Putamen (tissue), 1 donor: ENCODE measurements at places on chromosomes 3 and 15.

- no peak for DNase-seq
Measured at GRCh38 chr3:165196577-165197480, 645 bp upstream of the SLITRK3 start.

DNA sequence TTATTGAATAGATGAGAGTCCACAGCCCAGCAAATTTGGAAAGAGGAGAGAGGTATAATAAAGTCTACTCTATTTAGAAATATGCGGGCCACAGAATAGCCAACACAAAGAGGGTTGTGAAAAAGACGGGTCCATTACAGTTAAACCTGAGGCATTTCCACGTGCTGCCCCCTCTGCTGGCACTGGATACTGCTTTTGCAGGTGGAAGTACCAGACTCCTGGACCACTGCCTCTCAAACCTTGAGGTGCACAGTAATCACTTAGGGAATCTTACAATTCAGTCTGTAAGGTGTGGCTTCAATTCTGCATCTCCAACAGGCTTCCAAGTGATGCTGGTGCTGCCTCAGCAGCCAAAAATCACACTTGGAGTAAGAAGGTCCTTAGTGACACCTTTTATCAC lies 3.0 kb upstream of the TFDP2 start:
- no peak for DNase-seq

GRCh38 chr3:57980416-57980815 lies 27.8 kb upstream of the FLNB start:
- DNase-seq, result no peak

DNA sequence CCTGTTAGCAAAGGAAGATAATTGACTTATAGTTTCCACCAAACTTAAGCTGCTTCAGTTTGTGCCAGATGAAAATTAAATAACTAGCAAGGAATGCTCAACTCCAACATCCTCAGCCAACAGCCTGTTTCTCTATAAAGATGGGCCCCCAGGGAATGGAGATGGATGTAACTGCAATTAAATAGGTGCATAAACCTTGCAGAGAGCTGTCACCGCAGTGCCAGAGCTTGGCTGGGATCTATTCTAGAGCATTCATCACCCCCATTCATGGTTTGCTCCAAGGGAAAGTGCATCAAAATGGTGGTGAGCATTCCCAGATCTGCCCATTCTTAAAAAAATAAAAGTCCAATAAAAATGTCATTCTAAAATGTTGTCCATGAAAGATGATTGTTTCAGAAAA lies 19.7 kb upstream of the RORA start:
- no peak for DNase-seq

DNA sequence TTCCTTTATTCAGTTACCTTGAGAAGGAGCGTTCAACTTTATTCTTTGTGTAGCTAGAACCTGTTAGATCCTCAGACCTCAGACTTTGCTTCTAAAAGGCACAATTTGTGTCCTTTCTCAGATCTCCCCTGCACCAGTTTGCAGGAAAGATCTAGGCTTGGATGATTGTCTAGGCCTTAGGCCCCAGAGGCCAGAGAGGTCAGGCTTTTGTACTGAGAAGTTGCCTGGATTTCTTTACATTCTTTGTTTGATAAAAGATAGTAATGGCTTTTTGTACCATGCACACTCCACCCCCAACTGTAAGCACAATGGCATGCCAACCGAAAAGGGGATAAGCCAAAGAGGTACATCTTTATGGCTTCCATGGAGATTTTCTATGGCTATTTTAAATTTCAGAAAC lies 719.6 kb upstream of the NR2F2 start:
- DNase-seq, result no peak

DNA sequence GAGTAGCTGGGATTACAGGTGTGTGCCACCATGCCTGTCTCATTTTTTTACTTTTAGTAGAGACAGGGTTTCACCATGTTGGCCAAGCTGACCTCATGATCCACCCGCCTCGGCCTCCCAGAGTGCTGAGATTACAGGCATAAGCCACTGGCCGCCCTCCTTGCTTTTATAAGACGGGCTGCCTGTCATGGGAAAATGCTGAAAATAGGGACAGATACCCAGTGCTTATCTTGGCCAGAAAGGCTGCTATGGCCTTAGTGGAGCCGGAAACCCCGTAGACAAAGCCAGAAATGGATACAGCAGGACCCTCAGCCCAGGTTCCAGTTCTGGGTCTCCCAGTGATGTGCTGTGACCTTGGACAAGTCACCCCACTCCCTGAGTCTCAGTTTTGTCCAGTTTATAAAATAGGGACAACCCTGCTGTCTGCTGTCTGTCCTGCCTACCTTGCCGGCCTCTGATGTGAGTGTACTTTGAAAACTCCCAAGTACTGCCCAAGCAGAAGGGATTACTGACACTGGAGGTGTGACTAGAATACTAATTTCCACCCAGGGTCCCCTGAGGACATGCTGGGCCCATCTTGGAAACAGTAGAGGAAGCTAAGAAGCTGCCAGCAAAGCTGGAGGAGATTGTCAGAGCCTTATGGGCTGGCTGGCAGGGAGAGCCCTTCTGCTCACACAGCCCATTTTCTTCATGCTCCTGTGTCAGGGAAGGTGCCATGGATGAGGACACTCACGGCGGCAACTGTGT lies 59.6 kb downstream of the BDH1 start:
- no peak for DNase-seq

DNA sequence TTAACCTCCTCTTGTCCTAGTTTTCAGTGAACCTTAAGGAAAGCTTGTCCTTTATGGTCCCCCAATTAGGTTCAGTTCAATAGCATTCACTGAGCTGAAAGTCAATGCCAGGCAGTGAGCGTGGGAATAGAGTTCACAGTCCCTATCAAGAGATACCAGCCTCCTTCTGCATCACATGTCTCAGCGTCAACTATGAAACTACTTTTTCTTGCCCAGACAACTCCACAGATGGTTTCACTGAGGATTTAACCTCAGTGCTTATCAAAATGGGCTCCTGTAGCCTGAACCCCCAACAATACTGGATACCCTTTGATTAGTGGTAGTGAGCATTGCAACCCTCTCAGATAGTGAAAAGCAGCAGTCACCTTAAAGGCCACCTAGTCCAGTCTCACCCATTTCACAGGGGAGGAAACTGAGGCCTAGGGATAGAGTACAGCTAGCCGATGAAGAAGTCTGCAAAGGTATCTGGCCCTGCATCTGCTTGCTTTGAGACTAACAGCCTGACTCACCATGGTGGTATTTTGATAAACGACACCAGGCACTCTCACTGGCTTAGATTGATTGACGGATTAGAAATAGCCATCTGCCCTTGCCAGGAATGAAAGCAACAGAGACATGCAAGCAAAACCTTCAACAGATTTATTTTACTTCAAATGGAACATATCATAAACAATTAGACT lies 1.6 kb upstream of the UBA3 start:
- DNase-seq, result no peak

GRCh38 chr3:188064831-188065493 lies 89.0 kb upstream of the LPP start:
- DNase-seq, result no peak

DNA sequence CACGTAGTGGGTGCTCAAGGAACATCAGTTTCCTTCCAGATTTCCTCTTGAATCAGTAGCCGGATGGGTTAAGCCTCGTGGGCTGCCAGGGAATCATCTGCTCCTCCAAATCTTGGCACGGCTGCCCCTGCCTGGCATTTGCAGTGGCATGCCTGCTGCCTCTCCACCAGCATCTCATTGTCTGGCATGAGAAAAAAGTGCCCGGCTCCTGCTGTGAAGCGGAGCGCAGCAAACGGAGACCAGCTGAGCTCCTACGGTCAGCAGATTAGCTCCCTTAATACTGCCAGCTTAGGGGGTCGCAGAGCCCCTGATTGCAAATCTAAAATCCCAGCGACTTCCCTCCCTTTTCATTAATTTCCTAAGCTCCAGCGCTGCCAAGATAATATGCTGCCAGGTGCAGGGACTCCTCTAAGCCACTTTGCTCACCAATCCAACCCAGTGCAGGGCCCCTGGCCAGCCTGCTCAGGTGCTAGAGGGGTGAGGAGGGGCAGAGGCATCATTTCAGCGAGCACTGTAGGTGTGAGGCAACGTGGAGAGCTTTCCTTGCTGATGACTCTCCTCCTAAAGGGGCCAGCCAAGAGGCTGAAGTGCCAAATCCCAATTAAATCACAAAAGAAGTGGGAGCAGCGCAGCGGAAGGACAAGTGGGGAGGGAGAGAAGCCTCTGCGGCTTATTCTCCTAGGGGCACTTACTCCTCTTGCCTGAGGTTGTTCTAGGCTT lies 49.6 kb upstream of the ST8SIA2 start:
- DNase-seq, result peak; percentile 35

DNA sequence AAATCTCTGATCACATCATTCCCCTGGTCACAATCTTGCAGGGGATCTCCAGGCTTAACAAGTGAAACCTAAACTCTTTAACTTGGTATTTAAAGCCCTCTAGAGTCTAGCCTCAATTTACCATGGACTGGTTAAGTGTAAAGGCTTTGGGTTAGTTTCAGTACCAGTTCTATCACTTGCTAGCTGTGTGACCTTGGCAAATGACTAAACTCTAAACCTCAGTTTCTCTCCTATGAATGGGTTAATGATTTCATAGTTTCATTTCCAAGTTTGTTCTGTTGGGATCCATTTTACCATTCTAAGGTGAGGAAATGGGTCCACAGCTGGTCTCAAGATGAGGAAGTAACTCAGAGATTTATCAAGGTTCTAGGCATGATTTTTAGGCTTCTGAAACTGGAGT lies 38.8 kb upstream of the TIMP4 start:
- DNase-seq, result no peak

DNA sequence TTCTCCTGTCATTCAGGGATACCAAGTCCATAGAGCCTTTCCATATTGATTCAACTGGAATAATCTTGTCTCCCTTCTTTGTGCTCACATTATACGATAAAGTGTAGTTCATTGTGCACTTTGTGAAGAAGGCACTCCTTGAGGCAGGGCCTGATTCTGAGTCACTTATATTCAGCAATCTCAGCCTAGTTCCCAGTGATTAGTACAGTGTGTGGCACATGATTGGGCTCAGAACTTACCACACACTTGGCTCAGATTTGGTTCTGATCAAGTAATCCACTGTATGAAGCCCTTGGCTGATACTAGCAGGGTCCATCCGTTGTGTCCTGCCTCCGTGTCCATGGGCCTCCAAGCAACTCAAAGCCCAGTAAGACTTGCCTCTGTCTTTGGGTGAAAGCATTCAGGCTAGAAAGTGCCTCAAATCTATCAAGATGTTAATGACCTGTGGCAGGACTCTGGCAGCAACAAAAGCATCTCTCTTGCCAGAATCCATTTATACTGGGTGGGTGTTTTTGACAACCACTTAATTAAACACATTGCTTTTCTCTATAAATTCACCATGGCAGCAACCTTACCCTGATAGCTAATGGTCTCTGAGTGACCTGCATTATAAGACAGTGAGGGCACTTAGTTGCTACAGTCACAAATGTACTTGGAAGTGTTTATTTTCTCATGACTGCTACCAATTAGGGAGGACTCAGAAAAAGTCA lies 51.3 kb downstream of the TPRG1 start:
- DNase-seq, result no peak

DNA sequence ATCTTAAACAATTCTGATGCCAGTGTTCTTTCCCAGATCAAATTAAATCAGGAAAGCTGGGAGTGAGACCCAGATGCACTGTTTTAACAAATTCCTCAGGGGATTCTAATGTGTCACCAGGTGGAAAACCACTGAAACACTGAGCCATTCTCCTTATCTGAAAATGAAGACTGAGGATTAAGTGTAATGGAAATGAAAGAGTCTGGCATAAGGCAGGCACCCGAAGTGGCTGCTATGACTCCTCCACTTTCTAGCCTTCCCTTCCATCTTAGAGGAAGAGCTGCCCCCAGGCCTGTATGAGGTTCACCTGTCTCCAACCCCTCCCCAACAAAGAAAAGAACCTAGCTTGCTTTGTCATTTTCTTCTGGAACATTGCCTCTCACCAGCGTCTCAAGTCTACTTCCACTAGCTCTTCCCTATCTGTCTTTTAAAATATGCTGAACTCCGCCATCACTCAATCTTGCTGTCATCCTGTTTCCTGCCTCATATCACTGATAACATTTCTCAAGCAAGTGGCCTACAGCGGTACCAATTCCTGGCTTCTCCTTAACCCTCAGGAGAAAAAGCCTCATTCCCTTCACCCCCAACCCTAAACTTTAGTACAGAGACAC lies 13.7 kb upstream of the ABHD2 start:
- no peak for DNase-seq

DNA sequence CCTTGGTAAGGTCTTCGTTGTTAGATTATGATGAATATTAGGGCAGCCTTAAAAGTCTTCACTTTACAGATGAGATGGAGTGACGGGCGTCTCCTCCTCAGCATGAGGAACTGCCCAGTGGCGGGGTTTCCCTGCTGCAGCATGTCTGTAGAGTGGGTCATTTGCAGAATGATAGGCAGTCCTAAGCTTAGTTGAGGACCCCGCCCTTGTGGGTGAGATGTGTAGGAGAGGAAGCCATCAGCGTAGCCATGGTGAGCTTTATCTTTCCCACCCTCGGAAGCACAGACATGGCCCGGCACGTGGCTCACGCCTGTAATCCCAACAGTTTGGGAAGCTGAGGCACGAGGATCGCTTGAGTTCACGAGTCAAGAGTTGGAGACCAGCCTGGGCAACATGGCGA lies 877 bp downstream of the NIT2 start:
- no peak for DNase-seq

- DNase-seq, result peak; percentile 47
Measured at GRCh38 chr15:52284164-52284563, 11.4 kb downstream of the MYO5C start.

DNA sequence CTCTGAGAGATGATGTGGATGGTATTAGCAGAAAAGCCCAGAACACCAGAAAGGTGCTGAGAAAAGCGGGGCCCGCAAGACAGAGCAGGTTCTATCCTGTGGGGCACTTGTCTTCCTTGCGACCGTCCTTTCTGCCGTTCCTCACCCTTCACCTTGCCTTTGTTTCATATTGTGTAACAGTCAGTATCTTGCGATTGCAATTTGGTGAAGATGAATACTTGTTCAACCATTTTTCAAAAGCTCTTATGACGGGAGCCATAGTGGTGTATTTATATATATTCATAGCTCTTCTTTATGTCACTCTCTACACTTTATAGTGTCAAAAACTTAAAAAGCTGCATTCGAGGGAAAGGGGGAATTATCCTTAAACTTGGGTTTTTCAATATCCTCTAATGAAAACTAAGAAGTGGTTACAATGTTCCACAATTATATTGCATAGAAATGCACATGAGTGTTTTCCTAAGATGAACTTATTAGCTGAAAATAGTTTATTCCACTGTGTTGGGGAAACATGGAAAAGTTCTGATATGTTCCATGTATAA lies 797 bp downstream of the MAP3K13 start:
- DNase-seq, result peak; percentile 39

GRCh38 chr15:71008250-71008870 lies 106.9 kb upstream of the THSD4 start:
- DNase-seq, result no peak

DNA sequence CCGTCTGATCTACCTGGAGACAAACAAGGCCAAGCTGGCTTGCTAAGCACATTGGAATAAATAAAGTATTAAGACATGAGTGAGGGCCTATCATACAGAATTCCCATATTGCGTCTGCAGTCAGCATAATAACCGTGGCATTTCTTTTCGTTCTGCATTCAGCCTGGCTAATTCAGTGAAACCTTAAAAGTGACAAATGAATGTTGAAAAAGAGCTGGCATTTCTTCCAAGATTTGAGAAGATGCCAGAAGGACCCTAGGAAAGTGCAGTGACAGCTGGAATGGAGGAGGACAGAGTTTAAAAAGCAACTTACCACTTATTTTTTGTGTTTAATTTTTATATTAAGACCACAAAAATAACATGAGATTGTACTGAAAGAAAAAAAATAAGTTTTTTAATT lies 67.1 kb downstream of the SUCLG2 start:
- no peak for DNase-seq

GRCh38 chr3:154243353-154243752 lies 80.9 kb downstream of the DHX36 start:
- DNase-seq, result no peak

- no peak for DNase-seq
Measured at GRCh38 chr15:33795070-33795469, 173.2 kb upstream of the CHRM5 start.
